ENCODE measurements at places on chromosomes 2 and 18.

DNA sequence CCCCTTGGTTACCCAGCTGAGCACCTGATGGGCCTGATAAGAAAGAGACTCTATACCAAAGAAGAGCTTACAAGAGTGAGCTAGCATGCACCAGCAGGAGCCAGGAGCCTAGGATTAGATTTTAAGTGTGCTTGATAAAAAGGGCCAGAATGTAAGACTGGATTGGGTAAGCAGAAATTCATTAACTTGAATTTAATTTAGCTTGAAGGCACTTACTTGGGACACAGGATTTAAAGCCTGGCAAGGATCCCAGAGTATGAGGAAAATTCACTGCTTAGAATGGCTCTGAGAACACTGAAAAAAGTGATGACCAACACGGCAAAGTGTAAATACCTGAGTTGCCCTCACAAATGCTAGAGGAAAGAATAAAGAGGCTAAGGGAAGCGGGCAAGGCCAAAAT lies 91.3 kb upstream of the RBBP8 start:
- no peak for DNase-seq

DNA sequence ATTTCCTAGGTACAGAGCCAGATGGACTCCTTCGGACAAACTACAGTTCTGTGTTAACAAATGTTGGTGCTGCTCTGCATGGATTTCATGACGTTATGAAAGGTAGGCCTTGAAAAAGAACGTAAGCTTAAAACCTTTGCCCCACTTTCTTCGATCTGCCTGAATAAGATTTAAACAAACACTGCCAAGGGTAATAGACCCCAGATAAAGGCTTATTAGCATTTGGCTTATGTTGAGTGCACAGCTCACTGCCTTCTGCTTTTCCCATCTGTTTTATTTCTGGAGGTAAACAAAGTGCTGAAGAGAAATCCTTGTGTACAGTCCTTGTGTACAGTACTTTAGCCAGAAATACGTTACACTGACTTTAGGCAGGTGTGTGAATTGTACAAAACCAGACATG lies 50.0 kb upstream of the STON1 start:
- no peak for DNase-seq

DNA sequence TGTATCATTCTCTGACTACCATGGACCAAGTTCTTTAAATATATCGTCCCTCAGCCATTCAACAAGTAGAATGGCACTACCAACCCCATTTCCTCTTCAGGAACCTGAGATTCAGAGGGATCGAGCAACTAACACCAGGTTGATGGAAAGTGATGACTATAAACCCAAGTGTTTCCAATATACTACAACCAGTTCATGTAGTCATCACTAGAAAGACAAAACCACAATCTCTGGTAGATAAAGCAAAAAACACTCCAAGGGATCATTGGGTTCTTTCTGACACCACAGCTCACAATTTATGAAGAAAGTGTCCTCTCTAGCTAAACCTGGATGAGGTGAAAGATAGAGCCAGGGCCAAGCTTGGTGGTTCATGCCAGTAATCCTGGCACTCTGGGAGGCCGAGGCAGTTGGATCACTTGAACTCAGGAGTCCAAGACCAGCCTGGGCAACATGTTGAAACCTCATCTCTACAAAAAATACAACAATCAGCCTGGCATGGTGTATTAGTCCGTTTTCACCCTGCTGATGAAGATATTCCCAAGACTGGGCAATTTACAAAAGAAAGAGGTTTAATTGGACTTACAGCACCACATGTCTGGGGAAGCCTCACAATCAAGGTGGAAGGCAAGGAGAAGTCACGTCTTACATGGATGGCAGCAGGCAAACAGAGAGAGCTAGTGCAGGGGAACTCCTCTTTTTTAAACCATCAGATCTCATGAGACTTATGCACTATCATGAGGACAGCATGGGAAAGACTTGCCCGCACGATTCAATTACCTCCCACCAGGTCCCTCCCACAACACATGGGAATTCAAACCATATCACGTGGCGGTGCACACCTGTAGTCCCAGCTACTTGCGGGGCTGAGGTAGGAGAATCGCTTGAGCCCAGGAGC lies 2.2 kb downstream of the CD226 start:
- no peak for DNase-seq

GRCh38 chr18:44392933-44393332 lies 287.8 kb upstream of the SETBP1 start:
- no peak for DNase-seq

GRCh38 chr2:108884619-108885018 lies 98.0 kb downstream of the CCDC138 start:
- no peak for DNase-seq

DNA sequence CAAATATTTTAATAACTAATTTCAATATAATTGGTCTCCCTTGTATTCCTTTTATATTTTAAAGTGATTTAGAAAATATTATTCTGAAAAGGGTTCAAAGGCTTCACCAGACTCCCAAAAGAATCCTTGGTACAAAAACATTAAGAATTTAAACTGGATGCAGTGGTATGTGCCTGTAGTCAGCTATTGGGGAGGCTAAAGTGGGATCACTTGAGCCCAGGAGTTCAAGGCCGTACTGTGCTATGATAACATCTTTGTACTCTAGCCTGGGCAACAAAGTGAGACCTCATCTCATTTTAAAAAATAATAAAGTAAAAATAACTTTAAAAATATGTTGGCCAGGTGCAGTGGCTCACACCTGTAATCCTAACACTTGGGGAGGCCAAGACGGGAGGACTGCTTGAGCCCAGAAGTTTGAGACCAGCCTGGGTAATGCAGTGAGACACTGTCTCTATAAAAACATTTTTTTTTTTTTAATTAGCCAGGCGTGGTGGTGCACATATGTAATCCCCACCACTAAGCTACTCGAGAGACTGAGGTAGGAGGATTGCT lies 14.7 kb downstream of the NCL start:
- DNase-seq, result no peak

DNA sequence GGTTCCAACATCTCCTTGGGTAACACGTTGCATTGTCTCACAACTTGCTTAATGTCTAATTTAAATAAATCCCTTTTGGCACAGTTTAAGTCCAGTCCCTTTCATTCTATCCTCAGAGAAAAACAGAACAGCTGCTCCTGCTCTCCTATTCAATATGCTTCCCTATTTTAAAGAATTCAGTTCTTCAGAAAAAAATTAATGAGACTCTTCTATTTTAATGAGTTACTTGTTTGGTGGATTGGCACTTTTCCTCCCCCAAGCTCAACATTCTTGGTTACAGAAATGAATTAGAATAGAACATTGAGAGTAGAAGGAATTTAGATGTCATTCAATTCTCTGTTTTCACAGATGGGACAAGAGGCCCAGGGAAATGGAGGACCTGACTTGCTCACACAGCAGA lies 116.9 kb upstream of the ATP8B1 start:
- no peak for DNase-seq

DNA sequence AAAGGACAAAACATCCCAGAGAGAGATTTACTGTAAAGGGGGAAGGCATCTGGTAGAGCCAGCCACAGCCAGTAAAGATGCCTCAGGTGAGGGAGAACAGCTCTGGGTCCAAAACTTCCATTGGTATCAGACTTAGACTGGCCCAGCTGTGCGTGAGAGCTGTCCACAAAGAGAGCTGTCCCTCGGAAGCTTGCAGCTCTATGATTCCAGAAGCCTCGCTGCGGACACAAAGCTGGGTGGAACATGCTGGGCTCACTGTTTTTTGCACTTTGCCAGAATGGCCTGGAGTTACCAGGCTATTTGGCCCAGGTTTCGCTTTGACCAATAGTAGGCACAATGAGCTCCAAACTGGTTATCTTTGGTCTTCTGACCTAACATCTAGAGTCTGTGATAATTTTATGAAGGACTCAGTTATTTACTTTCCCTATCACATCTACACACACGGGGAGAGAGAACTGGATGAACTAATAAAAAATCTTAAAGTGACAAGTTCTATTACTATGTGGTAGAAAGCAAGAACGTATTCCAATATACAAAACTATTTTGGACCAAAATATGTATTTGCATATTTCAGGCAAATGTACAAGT lies 101.9 kb downstream of the DNER start:
- no peak for DNase-seq

- DNase-seq, result no peak
Measured at GRCh38 chr18:37572736-37573135, 7.1 kb upstream of the CELF4 start.

DNA sequence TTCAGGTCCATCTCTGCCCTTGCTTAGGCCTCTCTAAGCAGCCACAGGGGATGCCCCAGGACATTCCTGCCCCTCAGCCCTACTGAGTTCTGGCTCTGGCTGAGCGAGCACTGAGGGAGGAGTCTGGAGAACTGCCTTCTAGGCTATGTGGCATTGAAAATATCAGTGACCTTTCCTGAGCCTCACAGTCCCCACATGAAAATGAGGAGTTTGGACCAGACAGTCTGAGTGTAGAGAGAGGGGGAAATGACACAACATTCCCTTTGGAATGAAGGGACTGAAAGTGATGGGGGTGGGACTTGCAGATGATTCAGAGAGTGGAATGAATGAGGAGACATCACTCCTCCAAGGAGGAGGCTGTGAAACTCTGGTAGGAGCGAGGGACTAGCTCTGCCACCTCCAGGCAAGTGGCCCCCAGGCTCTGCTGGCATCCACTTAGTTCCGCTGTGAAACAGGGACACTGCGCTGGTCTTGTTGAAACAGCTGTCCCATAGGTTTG lies 8.0 kb downstream of the TNS1 start:
- no peak for DNase-seq

DNA sequence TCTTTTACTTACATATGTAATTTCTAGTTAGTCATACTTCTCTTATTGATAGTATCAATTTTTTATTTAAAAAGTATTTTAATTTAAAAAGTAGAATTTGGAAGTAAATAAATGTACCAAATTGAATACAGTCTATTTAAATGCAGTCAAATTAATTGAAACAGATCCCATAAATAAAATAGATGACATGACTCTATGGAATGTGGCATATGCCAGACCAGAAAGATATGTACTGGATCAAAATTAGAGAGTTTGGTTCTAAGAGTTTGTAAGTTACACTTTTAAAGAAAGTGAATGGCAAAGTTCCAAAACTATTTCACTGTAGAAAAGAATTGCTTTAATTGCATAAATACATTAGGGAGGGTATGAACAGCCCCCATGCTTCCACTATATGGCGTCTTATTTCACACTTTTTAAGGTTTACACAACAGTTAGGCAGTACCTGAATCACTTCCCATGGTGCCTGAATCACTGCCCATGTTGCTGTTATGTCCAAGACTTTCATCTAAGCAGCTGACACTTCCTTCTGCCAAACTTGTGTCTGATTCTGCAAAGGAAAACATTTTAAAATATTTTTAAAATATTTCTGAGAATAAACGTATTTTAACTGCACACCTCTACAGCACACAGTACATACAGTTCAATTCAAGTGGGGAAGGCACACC lies 25.2 kb downstream of the IFIH1 start:
- DNase-seq, result no peak

GRCh38 chr2:8535821-8536685 lies 145.8 kb upstream of the ID2 start:
- DNase-seq, result no peak

GRCh38 chr2:174771136-174771535 lies 6.9 kb upstream of the CHRNA1 start:
- DNase-seq, result no peak

- no peak for DNase-seq
Measured at GRCh38 chr2:226403369-226403768, 396.3 kb downstream of the IRS1 start.

GRCh38 chr18:55999641-56000040 lies 411.6 kb upstream of the TCF4 start:
- no peak for DNase-seq

- no peak for DNase-seq
Measured at GRCh38 chr2:236772220-236772837, 202.7 kb downstream of the ACKR3 start.

DNA sequence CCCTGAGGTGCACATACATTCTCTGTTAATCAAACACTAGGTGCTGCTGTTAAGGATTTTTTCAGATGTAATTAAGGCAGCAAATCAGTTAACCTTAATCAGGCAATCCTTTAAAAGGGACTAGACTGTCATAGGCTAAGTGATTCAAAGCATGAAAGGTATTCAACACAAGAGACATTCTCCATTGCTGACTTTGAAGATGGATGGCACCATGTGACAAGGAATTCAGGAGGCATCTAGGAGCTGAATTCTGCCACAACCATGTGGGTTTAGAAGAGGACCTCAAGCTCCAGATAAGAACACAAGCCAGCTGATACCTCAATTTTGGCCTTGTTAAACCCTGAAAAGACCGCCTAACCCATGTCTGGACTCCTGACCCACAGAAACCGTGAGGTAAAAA lies 84.0 kb downstream of the SMAD2 start:
- no peak for DNase-seq

DNA sequence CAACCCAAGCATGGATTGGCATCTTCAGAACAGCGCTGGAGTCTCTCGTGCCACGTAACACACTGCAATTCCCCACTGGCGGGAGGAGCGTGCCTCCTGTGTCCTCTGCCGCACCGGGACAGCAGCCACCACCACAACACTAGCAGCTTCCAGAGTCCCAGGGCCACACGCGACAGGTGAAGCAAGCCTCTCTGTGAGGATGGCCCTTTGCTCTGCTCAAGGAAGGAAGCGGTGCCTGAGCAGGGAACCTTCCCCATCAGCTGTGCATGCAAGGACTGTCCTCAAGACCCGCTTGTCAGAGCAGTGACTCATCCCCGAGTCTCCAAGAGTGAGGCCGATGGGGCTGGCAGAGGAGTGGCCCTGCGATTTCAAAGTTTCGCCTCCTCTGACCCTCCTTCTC lies 44.0 kb downstream of the TTC32 start:
- no peak for DNase-seq

DNA sequence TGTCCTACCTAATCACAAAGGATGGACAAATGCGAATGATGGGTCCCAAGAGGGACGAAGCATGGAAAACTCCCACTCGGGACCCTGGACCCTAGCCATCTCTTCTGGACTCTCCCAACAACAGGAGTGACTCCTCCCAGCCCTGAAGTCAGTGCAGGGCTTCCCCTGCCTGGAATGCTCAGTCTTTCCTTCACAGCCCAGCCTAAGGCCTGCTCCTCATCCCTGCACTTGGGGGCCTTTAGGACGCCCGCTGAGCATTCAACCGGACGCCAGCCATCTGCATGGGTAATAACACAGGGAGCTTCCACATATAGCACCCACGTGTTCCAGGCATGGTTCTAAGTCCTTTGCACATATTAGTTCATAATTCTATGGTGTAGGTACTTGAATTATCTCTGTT lies 237.5 kb downstream of the KLHL29 start:
- no peak for DNase-seq

DNA sequence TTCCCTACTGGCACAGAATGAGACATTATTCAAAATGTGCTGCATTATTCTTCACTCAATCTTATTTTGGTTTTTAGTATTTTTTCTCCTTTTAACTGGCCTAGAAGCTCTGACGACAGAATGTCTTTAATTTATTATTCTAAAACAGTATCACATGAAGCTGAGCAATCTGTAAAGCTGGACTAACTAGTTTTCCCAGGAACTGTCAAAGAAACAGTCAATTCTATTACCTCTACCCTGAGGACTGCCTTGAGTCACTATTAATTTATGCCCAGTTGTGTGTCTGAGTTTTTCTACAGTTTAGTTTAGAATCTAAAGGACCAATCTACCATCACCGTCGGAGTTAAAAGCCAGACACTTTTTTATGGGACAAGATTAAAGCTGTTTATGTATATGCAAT lies 31.6 kb downstream of the MBD2 start:
- no peak for DNase-seq

- DNase-seq, result no peak
Measured at GRCh38 chr18:3852321-3852720, 402.3 kb downstream of the TGIF1 start.
